ENCODE measurements at places on chromosomes 3 and 15. TPM values are rescaled to one million over a fixed set of nuclear protein-coding genes. Genes with fewer than 3 reads are reported as not detected.
A peak's percentile ranks its signal among the peaks of the same experiment; 100 is the strongest.

- DNase-seq: no peak
Measured at GRCh38 chr3:41808152-41808551, 153.8 kb downstream of the ULK4 start.

DNA sequence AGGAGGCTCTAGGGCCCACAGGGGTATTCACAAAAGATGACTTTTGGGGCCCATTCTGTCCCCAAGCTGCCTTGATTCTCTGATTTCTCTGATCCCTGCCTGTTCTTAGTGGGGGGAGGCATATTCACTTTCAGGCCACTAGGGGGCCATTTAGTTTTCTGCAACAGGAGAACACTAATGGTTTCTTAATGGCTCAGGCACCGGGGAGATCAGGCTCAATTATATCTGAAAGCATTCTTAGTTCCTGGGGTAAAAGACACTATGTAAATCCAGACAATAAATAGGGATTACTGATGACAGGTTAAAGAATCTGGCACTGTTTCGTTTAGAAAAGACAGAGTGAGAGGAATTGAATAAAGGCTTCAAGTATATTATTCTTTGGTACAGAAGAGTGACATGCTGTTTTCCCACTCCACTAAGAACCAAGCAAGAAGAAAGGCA, 2.5 kb upstream of the INAFM2 start:
- DNase-seq: no peak

- no peak for DNase-seq
Measured at GRCh38 chr3:116977441-116977840, 267.9 kb downstream of the TUSC7 start.

DNA sequence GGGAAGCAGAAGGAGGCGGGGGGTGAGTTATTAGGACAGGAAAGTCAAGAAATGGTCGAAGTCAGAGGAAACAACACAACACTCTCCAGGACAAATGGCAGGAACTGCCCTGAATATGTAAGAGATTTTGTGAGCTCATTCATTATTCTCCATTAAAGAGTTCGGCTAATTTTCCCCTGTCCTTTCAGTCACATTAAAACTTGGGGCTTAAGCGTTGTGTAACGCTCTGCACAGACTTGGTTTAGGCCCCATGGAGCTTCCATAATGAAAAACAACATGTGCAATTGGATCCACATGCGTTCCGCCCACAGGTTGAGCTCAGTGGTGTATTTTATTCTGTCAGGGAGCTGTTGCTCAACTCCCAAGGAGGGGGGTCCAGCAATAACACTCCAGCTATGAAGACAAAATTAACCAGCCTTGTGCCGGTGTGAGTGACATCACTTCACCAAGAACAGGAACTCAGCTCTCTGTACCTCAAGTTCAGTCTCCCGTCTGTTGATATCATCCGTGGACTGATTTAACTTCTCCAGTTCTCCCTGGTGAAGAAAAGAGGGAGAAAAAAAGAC, 2.3 kb downstream of the SH3BP5 start:
- peak; percentile 70 for DNase-seq

- no peak for DNase-seq
Measured at GRCh38 chr3:23496165-23496564, 293.0 kb downstream of the UBE2E2 start.

GRCh38 chr3:43468133-43468532, 153.7 kb downstream of the ANO10 start:
- DNase-seq: no peak

DNA sequence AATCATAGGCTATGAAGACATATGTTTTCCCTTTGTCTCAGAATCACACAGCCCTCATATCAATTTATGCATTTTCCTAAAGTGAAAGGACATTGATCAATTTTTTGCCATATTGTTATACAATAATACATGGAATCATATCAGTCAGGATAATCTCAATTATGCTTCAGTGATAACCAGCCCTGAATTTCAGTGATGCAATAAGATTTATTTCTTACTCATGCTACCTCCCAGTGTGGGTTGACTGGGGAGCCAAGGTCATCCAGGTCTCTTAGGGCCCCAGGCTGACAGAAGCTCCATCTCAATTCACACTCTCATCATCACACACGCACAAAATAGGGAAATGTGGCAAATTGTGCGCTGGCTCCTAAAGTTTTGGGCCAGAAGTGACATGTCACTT, 44.2 kb upstream of the TNIK start:
- no peak for DNase-seq

DNA sequence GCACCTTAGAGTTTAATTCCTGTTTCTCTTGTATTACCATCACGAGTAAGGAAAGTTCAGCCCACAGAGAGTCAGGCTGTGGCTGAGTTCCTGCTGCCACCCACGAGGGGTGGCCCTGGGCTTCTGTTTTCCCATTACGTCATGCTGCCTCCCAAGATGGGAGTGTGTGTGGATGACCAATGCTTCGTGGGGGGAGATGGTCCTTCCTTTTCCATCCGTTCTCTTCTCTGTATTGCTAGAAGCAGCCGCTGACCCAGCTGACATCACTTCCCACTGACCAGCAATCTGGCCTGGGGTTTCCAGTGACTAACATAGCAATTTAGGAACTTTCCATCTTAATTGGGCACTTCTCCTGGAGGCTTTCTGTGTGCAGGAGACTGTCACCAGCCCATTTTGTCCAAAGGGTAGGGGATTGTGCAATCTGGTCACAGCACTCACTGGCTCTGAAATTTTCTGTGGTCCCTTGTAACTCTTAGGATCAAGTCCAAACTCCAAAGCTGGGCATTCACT, 9.3 kb downstream of the IRAK2 start:
- peak; percentile 84 for DNase-seq

GRCh38 chr3:42079701-42080452, 11.3 kb upstream of the TRAK1 start:
- no peak for DNase-seq

DNA sequence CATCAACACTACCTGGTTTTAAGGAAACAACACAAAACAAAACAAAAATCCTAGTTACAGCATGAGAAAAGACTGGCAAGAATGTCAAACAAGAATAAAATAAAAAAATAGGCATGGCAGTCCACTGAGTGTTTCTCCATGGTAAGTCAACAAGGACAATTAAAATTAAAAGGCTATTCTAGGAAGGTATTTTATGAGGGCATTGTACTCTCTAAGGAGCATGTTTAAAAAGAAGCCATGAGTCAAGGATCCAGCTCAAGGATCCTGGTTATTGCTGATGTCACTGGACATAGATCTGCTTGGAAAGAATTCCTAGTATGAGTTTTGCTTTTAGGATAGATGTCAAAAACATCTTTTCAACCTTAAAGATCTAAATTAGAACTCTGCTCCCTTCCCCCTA, 106.7 kb downstream of the MYO5A start:
- no peak for DNase-seq

DNA sequence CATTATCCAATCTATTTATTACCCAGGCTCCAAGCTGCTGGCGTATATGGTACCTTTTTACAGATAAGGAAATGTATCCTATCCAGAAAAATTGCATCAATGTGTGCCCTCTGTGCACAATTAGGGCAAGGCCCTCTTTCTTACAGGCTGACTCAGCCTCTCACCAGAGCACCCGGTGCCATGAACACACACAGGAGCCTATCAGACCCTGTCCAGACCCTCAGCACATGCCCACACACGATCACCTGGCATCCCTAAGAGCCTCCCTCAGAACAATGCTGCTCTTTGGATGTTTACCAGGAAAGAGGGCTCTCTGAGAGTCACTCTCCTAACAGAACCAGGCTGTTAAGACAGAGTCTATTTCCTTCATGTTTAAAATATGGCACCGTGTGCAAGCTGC, 460.0 kb upstream of the TBL1XR1 start:
- no peak for DNase-seq

DNA sequence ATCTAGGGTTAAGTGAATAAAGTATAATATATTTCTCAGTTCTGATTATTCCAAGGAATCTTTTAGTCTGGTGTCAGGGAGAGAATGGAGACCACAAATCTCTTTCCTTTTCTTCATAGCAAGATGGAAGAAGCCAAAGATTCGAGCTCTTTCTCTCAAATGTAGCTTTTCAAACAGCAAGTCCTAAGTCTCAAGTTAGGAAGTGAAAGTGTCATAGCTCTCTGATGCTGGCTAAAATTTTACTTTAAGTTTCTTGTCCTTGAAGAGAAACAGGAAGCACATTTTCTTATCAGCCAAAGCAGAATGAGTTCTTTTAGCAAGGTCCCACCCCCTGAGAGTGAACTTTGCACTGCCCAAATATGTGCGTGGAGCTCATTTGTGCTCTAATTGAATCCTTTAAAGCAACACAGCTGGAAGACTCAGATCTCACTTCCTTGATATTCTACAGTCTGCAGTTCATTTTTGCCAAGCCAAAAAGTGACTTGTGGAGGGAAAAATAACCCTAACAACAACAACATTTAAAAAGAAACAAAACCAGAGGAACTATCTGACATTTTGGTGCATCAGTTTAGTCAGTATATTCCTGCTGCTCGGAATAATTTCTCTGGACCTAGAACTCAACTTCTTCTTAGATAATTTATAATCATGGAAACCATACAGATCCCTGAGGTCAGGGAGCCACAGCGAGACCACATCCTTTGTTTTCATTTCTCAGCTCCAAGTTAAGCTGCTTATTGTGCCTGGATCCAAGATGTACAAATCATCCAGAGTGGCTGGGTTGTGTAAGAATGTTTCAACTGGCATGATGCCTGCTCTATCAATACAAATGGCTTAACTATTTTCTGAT, 238.7 kb upstream of the P2RY1 start:
- DNase-seq: no peak

DNA sequence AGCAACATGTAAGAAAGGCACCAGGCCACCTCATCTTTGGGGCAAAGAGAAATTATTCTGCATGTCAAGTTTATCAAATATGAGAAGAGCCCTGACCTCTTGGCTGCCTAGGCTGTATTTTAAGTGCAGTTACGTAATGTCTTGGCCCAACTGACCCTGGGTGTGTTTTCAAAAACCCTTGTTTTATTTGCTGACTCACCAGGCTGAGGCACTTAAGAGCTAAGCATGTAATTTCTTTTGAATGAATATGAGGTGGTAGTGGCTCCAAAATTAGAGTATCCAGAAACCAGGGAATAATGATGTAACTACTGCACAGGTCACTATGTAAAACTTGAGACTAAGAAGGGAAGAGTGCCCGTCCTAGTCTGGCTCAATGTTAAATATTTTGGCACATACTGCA, 24.3 kb downstream of the PGPEP1L start:
- peak; percentile 61 for DNase-seq

- no peak for DNase-seq
Measured at GRCh38 chr15:42313463-42313862, 40.2 kb upstream of the TMEM87A start.

GRCh38 chr15:23758891-23759290, 71.8 kb upstream of the NDN start:
- no peak for DNase-seq

DNA sequence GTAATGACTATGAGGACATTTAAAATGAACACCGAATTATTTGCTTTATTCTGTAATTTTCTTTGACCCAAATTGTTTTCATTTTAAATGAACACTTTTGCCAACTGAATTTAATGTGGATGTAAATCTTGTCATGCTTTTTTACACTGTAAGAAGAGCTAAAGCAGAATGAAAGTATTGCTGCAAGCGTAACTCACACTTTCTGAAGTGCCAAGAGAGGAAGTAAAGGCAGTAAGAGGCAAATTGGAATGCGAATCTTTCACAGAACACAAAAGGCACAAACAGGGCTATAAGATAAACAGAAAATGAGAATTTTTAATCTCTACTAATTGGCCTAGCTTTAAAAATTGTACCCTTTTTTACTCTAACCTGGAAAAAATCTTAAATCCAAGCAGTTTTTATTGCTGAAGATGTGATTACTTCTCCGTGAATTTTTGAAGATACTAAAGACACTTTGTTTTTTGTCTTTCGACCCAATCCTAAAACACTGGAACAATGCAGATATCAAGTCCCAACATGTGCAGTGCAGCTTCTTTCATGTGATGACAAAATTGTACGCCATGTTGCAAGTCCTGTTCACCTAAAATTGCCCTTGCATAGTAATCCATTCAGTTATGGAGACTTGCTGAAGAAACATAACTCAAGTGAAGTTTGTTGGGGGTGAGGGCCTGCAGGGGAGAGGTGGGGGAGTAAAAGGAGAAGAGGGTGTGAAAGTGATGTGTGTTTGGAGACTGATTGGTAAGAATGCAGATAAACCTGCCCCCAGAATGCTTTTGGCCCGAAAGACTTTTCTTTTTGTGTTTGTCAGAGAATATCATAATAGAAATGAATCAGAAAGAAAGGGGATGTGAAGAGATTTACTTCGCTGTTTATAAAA, 1.4 kb downstream of the ARID3B start:
- DNase-seq: no peak

DNA sequence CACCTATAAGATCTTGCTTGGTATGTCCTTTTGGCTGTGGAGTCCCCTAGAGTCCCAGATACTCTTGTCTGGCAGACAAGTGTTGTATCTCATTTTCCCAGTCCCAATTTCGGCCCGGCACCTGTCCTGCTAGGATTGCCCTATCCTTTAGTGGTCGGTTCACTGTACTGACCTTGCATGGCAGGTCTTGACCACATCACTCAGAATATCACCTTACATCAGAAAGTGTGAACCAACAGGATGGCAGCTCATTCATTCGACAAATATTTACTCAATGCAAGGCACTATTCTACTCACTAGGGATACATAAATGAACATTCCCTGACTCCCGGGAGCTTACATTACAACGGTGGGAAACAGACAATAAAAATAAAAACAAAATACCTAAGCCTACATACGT, 5.7 kb upstream of the CCDC80 start:
- DNase-seq: no peak

DNA sequence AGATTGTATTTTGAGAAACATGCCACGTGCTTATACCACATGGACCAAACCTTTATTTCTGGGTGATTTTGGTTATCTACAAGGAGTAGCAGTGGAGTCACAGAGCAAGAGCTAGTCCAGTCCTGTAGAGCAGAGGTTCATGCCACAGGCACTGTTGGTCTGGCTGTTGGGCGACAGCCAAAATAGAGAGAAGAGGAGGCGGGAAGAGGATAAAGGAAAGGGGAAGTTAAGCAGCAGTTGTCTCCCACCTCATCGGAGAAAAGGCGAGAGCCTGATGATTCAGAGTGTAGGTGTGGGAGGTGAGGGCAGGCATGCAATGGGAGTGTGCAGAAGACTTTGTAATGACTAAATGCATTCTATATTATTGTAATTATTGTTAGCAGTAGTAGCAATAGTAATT, 237.5 kb upstream of the ROPN1 start:
- DNase-seq: no peak

Gene EXOSC7
- total RNA-seq: 32.1 TPM

Gene LRRC31
- total RNA-seq: not detected

Gene MESP2
- 0.16 TPM for total RNA-seq

Gene ARPIN
- total RNA-seq: 13.4 TPM

Gene RHCG
- 0.15 TPM for total RNA-seq

Gene WDR93
- not detected for total RNA-seq

Gene ANAPC13
- 83.9 TPM for total RNA-seq

Data from left cardiac atrium (tissue), 4 donors.